ENCODE measurements at places on chromosomes 4 and X.

DNA sequence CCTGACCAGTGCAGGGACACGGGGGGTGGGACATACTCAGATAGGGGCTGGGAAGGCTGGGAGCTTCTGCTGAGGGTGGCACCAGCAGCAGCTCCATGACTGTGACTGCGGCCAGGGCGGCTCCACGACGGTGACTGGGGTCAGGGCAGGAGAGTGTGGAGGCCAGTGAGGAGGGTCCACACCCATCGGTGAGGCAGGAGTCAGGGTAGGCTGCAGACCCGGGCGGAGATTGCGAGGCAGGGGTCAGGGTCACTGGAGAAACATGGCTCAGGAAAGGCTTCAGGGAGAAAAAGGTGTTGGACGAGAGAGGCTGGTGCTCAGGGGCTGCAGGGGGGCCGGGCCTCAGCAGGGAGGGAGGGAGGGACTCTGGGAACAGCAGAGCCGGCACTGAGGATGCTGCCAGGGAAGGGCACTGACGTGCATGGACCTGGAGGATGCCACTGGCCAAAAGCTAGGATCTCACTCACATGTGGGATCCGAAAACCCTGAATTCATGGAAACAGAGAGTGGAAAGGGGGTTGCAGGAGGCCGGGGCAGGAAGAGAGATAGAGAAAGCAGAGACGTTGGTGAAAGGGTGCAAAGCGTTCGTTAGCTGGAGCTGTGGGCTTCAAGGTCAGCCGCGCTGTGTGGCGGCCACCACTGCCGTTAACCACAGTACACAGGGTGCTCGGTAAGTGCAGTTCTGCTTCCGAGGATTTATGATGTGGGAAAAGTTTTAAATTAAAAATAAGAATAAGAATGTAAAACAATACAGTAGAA is 22.0 kb downstream of the ATP5ME start:
- no peak for DNase-seq

DNA sequence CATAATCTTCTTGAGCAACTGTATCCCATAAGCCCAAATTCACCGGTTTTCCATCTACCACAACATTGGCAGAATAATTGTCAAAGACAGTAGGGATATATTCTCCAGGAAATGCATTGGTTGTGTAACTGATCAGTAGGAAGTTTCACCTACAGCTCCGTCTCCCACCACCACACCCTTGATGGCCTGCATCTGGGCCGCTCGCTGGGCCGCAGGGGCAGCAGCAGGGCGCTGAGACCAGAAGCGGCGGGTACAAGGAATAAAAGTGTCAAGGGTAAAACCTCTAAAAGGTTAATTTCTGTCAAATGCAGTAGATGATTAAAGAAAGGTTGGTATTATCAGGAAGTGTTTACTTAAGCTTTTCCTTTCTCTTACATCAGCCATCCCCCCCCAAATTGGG is 167.6 kb upstream of the DKK2 start:
- DNase-seq, result no peak

- DNase-seq, result no peak
Observed at GRCh38 chr4:24209131-24209530, 319.3 kb upstream of the PPARGC1A start.

DNA sequence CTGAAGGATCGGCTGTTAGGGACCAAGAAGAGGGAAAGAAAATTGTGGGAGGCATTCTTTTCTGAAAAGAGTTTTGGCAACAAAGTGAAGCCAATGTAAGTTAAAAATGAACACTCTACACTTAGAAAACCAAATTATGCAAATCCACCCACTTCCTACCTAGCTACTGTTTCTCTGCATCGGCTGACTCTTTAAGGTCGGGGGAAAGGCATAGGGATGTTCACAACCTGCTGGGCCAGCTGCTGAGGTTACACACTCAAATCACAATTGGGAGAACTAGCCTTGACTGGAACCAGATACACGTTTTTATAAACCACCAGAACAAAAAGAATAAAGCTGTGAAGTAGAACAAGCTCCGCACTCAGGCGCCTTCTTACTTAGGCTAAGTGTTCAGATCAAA is 165.7 kb downstream of the LDB2 start:
- no peak for DNase-seq

- DNase-seq, result no peak
Observed at GRCh38 chr4:106986486-106986885, 49.6 kb downstream of the DKK2 start.

DNA sequence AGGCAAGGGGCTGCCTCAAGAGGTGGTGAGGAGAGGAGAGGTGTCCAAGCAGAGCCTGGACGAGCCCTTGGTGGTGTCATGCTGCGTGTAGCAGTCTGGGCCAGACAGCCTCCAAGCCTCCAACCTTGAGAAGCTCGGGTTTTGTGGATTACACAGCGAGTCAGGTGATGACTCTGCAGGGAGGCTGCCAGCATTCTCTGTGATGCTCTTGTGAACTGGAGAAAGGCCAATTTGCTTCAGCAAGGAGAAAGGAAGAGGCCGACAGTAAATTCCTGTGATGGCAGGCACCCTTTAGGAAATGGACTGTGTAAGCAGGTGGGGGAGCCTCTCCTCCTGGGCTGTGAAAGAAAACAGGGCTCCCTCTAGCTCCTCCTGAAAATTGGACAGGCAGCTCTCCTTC is 36.0 kb upstream of the CD99L2 start:
- DNase-seq, result peak; percentile 55

DNA sequence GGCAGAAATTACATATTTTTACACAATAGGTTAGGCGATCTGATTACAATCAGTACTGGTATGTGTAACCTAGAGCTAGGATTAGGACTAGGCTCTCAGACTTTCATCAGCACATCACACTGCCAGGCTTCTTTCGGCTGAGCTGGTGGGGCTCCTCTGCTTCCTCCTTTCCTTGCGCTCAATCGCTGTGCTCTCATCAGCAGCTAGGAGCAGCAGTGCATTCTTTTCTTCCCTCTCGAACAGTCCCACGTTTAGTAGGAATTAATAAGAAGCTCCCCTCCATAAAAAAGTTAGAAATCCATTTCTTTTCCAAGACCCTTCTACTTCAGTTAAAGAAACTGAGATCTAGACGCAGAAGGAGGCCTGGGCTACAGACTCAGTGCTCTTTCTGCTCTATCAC is 350.4 kb downstream of the SPRY1 start:
- DNase-seq, result no peak

GRCh38 chr4:105154576-105154975 is 7.9 kb downstream of the TET2 start:
- DNase-seq, result no peak

DNA sequence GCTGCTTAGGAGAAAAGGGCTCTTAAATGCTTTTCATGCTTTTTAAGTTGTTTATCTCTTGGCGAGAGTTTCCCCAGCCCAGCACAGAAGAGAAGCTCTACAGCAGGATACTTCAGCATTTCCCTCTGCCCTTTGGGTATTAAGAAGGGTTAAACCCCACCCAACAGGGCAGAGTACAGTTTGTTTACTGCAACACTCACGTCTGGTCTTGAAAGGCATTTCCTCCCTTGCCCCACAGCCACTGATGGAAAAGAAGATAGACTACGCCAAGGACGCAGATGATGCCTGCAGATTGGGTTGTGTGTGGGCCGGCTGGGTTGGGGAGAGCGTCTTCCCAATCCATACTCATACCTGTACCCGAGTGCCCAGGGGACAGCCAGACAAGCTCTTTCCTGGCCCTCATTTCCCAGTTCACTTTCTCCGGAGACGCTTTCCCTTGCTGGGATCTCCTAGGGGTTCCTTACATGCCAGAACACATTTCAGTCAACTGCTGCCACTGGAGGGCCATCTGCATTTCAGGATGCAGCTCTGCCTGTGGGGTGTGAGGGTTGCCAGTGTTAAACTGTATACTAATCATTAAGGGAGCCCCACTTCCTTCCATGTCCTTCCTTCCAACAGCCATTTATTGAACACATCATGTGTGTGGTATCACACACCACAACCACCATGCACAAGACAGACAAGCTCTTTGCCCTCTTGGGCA is 96.5 kb upstream of the DHX15 start:
- DNase-seq, result no peak

- DNase-seq, result no peak
Observed at GRCh38 chrX:40733706-40734105, 1.6 kb downstream of the MED14 start.

- DNase-seq, result no peak
Observed at GRCh38 chr4:169611157-169611556, 1.2 kb downstream of the NEK1 start.

DNA sequence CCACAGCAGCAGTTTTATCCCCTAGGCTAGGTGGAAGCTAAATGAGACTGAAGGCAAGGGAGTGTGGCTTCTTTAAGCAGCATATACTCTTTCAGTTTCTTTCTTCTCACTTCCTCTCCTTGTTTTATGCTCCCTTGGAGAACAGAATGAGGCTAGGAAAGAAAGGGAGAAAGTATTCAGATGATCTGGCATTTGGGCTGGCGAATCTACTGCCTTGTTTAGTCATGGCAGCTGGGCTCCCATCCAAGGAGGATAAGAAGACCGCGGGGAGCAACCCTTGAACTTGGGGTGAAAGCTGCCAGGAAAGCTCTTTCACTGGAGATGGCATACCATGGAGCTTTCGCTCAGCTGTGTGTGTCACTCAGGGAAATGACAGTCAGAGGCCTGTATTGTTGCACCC is 72.1 kb downstream of the ARHGEF38 start:
- no peak for DNase-seq

DNA sequence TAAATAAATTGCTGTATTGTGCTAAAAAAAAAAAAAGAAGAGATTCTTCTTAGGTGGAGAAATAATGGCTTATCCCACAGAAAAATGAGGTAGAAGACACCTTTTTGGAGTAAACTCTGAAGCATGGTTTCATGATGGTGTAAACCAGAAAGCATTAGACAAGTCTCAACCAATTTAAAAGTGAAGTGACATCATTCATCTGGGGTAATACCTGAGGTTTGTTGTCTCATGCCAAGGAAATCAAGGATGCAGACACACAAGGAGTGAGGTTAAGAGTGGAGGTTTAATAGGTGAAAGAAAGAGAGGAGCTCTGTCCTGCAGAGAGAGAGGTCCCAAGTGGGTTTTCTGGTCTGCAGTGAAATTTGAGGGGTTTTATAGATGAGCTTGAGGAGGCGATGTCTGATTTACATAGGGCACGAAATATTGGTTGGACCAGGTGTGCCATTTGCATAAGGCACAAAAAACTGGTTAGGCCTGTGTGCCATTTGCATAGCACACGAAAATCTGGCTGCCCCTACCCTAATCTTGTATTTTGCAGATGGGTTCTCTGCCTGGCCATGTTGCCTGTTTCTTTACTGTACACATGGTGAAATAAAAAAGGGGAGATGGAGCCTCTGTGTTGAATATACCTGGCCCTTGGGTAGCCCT is 25.0 kb upstream of the CWH43 start:
- no peak for DNase-seq

DNA sequence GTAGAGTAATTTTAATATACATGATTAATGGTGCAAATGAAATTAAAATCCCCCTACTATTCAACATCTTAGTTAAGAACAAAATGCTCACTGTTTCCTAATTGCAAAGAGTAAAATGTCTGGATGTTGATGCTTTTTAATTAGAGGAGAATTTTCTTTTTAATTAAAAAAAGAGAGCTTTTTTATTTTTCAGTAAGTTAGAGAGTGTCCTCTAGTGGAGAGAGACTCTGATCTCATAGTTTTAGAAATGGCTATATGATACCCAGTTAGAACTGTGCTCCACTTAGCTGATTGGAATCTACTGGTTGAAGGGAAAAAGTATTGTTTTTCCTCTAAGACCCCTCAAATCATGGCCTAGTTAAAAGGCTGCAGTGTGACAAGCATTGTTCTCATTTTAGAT is 312.0 kb upstream of the MAGEB2 start:
- no peak for DNase-seq

DNA sequence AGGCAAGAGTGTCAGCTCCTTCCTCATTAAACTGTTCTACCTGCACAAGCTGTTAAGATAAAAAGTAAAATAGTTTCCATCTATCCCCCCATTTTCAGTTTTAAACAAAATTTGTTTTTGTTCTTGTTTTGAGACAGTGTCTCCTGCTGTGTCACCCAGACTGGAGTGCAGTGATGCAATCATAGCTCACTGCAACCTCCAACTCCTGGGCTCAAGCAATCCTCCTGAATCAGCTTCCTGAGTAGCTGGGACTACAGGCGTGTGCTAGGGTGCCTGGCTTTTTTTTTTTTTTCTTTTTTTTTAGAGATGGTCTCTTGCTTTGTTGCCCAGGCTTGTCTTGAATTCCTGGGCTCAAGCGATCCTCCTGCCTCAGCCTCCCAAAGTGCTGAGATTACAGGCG is 105.4 kb downstream of the HS6ST2 start:
- no peak for DNase-seq

- DNase-seq, result no peak
Observed at GRCh38 chrX:53711436-53711835, 24.9 kb upstream of the HUWE1 start.

- no peak for DNase-seq
Observed at GRCh38 chrX:136582624-136583023, 50.6 kb downstream of the VGLL1 start.

DNA sequence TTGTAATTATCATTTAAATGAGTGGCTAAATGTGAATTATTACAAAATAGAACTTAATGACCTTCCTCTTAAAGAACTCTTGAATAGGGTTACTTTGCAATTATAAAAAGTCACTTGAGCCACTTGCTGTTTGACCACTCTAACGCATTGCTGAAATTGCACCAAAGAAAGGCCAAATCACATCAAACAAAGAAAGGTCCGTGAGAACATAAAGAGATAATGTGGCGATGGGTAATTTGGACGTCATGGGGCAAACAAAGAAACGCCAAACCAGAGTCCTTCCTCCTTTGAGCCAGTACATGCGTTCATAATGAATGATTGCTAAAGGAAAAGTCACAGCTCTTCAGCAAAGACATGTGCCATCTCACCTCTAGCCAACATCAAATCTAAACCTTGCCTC is 229.8 kb upstream of the STS start:
- no peak for DNase-seq

GRCh38 chr4:52983563-52984303 is 121.6 kb downstream of the RASL11B start:
- peak; percentile 84 for DNase-seq

DNA sequence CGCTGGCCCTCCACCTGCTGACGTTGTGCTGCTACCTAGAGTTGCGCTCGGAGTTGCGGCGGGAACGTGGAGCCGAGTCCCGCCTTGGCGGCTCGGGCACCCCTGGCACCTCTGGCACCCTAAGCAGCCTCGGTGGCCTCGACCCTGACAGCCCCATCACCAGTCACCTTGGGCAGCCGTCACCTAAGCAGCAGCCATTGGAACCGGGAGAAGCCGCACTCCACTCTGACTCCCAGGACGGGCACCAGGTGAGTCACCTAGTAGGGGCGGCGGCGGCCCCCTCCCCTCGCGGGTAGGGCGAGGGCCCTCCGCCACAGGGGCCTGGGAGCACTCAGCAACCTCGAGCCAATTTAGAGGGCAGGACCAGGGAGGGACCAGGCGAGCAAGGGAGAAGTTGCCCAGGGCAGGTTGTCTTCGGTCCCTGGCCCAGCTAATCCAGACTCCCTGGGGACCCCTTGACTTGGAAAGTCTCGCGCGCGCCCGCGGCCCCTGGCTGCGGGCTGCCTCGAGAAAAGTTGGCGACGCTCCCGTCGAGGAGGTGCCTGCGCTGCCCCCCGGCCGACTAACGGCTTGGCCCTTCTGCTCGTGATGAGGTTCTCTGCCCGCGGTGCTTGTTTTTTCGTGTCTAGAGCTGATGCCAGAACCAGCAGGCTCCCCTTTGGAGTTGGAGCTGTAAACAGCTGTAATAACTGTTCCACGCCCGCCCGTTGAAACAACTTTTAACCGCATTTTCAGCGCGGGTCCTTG is 717 bp downstream of the EDA start:
- peak; percentile 42 for DNase-seq

GRCh38 chr4:139555705-139556070 is 331 bp downstream of the SETD7 start:
- peak; percentile 58 for DNase-seq

- DNase-seq, result no peak
Observed at GRCh38 chrX:76026751-76027150, 146.1 kb upstream of the PBDC1 start.

- no peak for DNase-seq
Observed at GRCh38 chr4:173590697-173591096, 60.7 kb upstream of the HAND2 start.

Measured in hepatocyte (in vitro differentiated cells).